ENCODE measurements at places on chromosomes 2 and 18. TPM values are rescaled to one million over a fixed set of nuclear protein-coding genes. Genes with fewer than 3 reads are reported as not detected.

- DNase-seq: no peak
Observed at GRCh38 chr2:208892203-208892602, 485.6 kb downstream of the PTH2R start.

- DNase-seq: no peak
Observed at GRCh38 chr2:170484552-170484951, 230.6 kb upstream of the SP5 start.

Gene MARCO
- not detected for total RNA-seq

DNA sequence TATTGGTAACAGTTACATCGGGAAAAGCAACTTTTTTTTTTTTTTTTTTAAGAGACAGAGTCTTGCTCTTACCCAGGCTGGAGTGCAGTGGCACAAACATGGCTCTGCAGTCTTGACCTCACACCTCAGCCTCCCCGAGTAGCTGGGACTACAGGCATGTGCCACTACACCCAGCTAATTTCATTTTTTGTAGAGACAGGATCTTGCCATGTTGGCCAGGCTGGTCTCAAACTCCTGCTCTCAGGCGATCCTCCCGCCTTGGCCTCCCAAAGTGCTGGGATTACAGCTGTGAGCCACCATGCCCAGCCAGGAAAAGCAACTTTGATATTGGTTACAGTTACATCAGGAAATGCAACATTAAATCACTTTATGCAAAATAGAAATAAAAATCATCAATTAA is 4.6 kb downstream of the ITGB1BP1 start:
- DNase-seq: no peak

Data from dermis blood vessel endothelial cell (primary cell).